Myometrial cell (primary cell): ENCODE measurements at places on chromosomes 3 and 15. TPM values are rescaled to one million over a fixed set of nuclear protein-coding genes. Genes with fewer than 3 reads are reported as not detected.

Gene LDHAL6B
- not detected in 2 replicates for total RNA-seq

Gene ALPK3
- under 0.01 and 0.29 TPM in 2 replicates for total RNA-seq

Gene SEMA3F
- 5.2 and 7.8 TPM in 2 replicates for total RNA-seq

Gene C3orf49
- total RNA-seq, result not detected in 2 replicates

Gene ST8SIA2
- total RNA-seq, result not detected in 2 replicates

Gene KIF9
- 12.6 and 34.9 TPM in 2 replicates for total RNA-seq

Gene OR5K1
- not detected in 2 replicates for total RNA-seq

Gene GOLGA8M
- total RNA-seq, result 0.35 TPM in 1 of 2 replicates, not detected in the other

Gene MAGEL2
- not detected in 2 replicates for total RNA-seq

Gene MUC20
- total RNA-seq, result 1.7 TPM in 1 of 2 replicates, not detected in the other

Gene ATP13A5
- total RNA-seq, result not detected in 2 replicates

Gene RNU6-1
- not detected in 2 replicates for total RNA-seq

Gene SNTN
- total RNA-seq, result not detected in 2 replicates

Gene COL6A5
- total RNA-seq, result not detected in 2 replicates

Gene PATL2
- total RNA-seq, result not detected in 2 replicates
